ENCODE measurements at places on chromosomes 16 and 17.

- peak; percentile 11 for DNase-seq
Measured at GRCh38 chr16:49332589-49333258, 40.9 kb upstream of the C16orf78 start.

GRCh38 chr16:89331371-89332109 is 114.0 kb downstream of the ZNF778 start:
- no peak for DNase-seq

DNA sequence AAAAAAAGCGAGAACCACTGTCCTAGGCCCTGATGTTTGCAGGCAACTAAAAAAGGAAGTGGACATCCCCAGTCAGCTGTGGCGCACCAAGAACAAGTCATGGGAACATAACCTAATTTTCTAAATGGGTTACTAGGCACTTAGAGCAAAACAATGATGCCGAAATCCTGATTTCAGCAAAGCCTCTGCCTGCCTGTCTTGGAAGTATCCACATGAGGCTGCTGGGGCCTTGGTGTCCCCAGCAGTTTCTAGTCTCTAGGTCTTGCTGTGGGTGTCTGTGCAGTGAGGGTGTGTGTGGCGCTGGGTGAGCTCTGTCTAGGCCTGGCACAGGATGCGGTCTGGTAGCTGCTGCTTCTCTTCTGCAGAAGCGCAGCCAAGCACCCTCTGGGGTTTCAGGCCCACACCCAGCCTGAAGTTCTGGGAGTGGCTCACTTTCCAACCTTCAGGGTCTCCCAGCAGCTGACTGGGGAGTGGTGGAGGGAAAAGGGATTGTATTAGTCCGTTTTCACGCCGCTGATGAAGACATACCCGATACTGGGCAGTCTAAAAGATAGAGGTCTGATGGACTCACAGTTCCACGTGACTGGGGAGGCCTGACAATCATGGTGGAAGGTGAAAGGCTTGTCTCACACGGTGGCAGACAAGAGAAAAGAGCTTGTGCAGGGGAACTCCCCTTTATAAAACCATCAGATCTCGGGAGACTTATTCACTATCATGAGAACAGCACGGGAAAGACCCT is 21.1 kb downstream of the STH start:
- no peak for DNase-seq

- peak; percentile 4 for DNase-seq
Measured at GRCh38 chr16:58684001-58684353, 593 bp downstream of the SLC38A7 start.

DNA sequence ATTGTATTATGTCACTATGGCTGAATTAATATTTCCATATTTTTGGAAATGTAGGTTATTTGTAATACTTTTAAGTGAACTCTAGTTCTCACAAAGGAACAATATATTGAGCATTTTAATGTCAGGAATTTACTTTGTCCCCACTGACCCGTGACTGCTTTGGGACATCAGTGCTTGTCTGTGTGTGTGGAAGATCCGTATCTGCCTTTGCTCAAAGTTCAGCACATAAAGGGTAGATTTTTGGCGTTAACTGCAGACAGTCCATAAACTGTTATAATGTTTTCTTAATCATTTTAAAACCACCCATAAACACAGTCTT is 39.3 kb upstream of the AQP8 start:
- no peak for DNase-seq

- DNase-seq = no peak
Measured at GRCh38 chr17:1108478-1108764, 71.4 kb downstream of the ABR start.

GRCh38 chr17:42830971-42831370 is 2.2 kb upstream of the PSME3 start:
- no peak for DNase-seq
